Forelimb muscle (tissue), 1 donor: ENCODE measurements at places on chromosomes 5 and 9. TPM values are rescaled to one million over a fixed set of nuclear protein-coding genes. Genes with fewer than 3 reads are reported as not detected.
A peak's percentile ranks its signal among the peaks of the same experiment; 100 is the strongest.

TOMM5 gene
- 68.8 TPM for polyA plus RNA-seq

DNA sequence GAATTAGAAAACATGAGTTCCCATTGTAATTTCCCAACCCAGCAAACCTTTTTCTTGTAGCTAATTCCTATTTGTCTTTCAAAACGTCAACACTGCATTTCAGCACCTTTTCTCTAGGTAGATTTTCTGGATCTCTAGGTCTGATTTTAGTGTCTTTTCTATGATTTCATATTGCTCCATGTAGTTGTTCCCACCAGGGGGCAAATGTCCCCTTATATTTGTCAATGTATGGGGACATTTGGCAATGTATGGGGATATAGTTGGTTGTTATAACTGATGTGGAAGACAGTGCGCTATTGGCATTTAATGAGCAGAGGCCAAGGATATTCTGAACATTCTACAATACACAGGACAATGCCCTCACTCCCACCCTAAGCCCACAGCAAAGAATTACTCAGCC is 273.9 kb upstream of the ADRA1B start:
- no peak for DNase-seq

GRCh38 chr5:171067540-171068130 is 205.8 kb downstream of the RANBP17 start:
- DNase-seq = no peak

DNA sequence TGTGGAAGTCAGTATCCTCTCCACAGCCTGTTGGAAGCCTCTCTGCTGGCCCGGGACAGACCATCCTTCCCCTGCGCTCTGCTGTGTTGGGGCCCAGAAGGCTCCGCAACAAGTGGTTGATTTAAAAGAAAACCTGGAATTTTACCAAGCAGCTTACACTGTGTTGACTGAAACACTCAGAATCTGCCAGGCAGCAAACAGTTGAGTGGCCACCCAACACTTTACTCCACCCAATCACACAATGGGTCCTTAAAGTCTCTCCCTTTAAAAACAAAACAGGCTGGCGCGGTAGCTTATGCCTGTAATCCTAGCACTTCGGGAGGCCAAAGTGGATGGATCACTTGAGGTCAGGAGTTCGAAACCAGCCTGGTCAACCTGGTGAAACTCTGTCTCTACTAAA is 28.0 kb upstream of the DMRT3 start:
- DNase-seq = no peak

F12 gene
- polyA plus RNA-seq = 0.52 TPM

- DNase-seq = no peak
These were observed 109.2 kb upstream of the WWC1 start for GRCh38 chr5:168182269-168182668.

- DNase-seq = no peak
These were observed 153.0 kb upstream of the SMIM23 start for GRCh38 chr5:171632616-171633015.

GRCh38 chr9:122498883-122499288 is 11.7 kb upstream of the OR1J2 start:
- no peak for DNase-seq

DNA sequence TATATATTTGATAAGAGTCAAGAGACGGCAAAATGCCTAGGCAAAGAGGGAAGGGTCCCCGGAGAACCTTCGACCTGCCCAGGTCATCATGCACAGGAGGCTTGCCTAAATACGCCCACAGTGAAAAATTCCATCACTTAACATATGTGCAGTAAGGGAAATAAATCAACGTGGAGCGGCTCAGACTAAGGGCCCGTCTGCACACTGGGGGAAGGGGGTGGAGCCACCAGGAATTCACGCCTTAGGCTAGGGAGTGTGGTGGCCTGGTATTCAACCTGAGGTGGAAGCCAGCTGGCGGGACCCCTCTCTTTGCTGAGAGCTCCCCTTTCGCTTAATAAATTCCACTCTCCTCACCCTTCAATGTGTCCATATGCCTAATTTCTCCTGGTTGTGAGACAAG is 8.3 kb downstream of the PTBP3 start:
- no peak for DNase-seq

DNA sequence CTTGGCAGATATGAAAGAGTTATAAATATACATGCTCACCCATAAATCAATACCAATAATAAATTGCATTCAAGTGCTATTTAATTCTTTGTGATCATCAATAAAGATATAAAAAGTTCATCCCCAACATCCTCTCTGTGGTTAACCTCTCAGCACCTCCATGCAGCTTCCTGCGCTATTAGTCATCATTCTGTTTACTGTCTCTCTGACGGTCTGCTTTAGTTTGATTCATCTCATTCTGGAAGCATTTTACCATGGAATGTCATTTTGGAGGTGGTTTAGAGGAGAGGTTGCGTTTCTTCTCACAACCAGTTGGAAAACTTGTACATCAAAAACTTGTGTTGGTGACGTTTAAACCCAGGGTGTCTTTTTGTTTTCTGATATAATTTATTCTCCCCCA is 486.6 kb downstream of the BRINP1 start:
- DNase-seq = no peak

DNA sequence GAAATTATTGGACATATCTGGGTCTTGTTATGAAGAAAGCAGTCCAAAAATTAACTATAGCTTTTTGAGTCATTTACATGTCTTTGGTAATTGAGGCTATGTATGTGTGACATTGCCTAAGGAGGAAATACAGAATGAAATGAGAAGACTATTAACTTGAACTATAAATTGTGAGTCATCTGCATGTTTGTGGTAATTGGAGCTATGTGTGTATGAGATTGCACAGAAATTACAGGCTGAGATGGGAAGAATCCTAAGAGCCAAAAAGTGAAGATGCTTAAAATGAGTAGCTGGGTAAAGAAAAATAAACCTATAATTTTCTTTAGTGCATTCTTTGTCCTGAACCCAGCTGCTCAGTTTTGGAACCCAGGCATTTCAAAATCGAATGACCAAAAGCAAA is 747.6 kb upstream of the EDIL3 start:
- no peak for DNase-seq

DNA sequence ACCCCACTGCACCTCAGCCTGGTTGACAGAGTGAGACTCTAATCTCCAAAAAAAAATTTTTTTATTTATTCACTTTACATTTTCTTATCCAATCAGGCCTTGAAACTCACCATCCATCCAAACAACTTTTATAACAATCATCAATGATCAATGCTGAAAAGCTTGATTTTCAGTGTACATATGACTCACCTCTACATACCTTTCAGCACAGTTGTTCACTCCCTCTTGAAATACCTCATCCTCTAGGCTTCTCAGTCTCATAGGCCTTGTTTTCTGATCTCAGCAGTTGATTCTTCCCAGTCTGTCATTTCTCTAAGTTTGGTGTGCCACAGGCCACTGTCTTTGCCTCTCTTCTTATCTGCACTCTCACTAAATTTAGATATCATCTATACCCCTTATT is 36.2 kb downstream of the GRIN3A start:
- DNase-seq = no peak

DNA sequence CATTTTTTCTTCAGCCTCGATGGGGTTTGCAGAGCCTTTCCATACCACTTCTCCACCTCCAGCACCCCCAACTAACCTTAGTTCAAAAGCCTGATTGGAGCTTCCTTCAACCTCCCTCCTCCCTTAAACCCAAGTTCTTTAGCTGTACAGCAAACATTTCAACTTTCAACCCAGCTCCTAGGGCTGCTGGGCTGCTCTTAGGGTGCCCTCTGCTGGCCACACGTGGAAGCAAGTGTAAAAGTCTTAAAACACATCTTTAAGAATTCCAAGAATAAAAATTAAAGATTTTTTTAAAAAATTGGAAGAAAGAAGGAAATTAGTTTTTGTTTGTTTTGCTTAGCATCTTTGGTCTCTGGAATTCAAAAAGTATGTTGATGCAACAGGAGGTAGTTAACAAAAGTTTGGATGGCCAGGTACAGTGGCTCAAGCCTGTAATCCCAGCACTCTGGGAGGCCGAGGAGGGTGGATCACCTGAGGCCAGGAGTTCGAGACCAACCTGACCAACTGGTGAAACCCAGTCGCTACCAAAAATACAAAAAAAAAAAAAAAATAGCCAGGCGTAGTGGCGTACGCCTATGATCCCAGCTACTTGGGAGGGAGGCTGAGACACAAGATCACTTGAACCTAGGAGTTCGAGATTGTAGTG is 15.5 kb upstream of the HSD17B3 start:
- peak; percentile 14 for DNase-seq

- DNase-seq = no peak
These were observed 15.2 kb downstream of the OR1B1 start for GRCh38 chr9:122642226-122642625.

- no peak for DNase-seq
These were observed 231.3 kb downstream of the SEMA5A start for GRCh38 chr5:9314558-9314957.

SARDH gene
- 5.4 TPM for polyA plus RNA-seq
